ENCODE measurements at places on chromosomes 6 and 20.

DNA sequence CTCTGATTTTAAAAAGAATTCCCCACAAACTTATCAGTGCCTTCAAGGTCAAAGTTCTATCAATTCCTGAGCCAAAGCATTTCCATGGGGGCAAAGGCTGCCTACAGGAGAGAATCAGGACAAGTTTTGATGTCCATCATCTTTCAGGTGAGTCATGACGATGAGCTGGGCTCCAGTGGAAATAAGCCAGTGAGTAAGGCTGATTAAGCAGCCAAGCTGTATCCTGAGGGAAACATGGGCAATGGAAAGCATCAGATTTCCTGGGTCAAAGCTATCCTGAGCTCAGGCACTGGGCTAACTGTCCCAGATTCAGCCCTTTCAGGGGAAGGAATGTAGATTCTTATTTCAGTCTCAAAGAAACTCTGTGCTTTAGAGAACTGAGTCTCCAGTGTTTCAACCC lies 377.4 kb downstream of the CD109 start:
- peak; percentile 69 for DNase-seq

- DNase-seq = no peak
Observed at GRCh38 chr20:51416532-51417249, 125.8 kb downstream of the NFATC2 start.

DNA sequence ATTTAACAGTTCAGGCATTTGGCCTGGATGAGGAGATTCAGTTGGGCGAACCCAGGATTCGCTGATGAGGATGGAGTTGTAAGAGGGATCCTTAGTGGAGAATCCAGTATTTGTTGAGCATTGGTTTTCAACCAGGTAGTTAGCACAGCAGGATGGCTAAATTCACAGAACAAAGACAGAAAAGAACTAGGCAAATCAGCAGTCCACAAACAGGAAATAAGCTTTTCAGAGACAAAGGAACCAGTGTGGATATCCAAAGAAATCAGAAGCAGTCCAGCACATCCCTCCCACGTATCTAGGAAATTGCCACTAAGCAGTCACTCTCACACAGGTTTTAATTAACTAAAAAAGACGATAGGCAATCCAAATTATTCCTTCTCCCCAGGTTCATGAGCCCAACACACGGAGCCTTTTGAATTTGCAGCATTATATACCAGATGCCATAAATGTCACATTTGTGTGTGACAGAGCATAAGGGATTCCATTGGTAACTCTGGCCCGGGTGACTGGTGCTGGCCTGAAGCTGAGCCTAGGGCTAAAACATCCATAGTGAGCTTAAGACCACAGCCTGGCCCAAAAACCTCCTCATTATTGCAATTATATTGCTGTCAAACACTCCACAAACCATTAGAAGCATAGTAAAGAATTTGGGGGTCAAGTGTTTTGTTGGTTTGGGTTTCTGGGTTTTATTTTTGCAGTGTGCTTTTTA lies 131.5 kb downstream of the SOBP start:
- DNase-seq = no peak

- DNase-seq = no peak
Observed at GRCh38 chr20:38838326-38838725, 32.8 kb downstream of the PPP1R16B start.

DNA sequence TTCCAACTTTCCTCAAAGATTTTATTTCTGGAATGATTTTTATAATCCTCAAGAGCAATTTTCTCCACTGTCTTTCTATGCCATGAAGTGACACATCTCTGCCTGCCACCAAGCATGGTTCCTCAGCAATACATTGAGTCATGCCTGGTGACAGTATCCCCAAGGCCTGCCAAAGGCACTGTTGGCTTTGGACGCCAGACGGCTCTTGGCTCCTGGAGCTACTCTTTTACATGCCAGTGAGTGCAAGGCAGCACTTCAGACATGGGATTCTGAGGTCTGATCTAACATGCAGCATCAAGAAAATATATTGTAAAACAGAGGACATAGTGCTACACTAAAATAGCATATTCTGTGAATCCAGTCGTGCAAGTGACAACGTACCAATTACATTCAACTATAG lies 20.1 kb upstream of the PLEKHG1 start:
- no peak for DNase-seq

GRCh38 chr20:1627200-1627550 lies 7.4 kb upstream of the SIRPB1 start:
- no peak for DNase-seq

- no peak for DNase-seq
Observed at GRCh38 chr6:39225946-39226437, 3.3 kb downstream of the KCNK5 start.

All from RWPE1 (cell line).